ENCODE measurements at places on chromosomes 5 and 9.
A peak's percentile ranks its signal among the peaks of the same experiment; 100 is the strongest.

DNA sequence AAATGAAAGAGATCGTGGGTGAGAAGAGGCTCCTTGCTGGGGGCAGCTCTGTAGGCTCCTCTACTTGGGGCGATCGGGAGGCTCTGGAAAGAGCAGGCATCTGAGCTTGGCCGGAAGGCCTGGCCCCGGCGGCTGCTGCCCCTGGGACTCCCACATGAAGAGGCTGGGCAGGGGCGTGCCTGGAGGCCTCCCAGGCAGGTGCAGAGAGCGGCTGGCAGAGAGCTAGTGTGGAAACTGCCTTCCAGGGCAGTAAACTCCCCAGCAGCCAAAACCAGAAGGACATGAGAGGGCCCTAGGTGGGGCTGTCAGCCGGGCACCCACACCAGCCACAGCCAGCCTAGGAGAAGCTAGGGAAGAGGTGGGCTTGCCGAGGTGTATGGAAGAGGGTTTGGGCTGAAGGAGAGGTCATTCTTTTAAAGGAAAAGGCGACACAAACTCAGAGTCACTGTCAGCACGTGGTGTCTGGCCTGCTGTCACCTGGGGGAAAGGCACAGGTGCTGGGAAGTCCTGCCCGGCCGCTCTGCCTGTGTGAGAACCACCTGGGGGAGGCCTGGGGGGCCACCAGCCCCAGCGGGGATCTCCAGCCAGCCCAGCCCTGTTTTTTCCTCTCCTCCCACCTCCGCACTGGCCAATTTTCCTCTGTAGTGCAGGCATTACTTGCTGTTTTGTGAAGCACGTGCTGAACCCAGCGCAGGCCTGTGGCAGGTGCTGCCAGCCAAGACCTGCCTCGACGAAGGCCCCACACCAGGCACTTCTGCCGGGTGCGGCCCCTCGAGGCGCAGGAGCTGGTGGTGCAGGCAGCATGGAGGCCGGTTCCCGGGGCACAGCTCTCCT, 44.8 kb upstream of the EGFL7 start:
- no peak for DNase-seq

GRCh38 chr9:114539701-114540380, 34.6 kb upstream of the WHRN start:
- DNase-seq = no peak

- no peak for DNase-seq
Measured at GRCh38 chr5:82620957-82621600, 342.9 kb upstream of the RPS23 start.

DNA sequence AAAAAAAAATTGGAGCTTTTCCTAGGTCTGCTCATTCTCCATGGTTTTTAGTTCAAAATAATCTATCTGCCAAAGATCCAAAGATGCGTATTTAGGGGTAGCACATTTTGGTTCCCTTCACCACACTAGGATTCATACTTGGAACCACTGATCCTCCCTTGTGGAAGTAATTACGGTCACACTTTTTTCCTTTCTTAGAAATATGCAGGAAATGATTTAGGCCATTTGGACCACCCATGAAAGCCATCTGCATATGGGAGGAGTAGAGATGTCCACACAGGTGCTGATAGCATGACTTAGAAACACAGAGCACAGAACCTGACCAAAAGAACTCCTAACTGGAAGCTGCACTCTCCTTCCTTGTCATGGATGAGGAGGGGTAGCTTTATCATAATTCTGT, 105.9 kb upstream of the RAI14 start:
- no peak for DNase-seq

DNA sequence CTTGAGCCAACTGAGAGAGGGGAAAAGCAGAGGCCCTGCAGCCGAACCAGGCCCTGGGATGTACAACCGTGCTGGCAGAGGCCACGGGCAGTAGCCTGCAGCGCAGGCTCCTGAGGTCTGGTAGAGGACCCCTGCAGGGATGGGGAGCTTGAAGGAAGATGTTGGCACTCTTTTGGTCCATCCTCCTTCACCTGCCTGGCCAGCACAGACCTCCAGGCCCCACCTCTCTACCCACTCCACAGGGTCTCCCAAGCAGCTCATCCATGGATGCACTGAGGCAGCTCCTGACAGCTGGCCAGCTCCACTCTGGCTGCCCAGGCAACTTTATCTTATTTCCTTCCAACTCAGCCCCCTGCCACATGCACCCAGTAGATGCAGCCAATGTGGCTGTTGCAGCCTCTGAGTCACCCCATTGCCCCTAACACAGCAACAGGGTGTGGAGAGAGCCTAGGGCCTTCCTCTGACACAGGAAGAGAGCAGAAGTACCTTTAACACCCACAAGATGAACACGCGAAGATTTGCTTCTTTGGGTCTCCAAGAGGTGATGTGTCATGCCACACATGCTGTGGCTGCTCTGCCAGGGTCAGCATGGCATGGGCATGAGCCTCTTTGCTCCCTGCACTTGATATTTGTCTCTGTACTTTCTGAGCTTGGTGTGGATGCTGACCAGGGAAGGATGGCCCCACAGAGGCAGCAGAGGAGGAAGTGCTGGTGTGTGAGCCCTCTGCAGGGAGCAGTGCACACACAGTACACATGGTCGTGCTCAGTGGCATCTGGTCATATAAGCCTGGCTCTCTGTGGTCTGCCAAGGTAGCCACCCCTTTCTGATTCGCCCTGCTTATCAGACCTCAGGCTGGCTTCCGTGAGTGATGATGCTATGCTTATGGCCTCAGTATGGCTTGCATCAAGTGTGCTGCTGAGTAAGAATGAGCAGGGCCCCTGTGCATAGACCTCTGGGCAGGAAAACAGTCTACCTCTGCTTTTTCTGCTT, 117.2 kb downstream of the NRG2 start:
- no peak for DNase-seq

DNA sequence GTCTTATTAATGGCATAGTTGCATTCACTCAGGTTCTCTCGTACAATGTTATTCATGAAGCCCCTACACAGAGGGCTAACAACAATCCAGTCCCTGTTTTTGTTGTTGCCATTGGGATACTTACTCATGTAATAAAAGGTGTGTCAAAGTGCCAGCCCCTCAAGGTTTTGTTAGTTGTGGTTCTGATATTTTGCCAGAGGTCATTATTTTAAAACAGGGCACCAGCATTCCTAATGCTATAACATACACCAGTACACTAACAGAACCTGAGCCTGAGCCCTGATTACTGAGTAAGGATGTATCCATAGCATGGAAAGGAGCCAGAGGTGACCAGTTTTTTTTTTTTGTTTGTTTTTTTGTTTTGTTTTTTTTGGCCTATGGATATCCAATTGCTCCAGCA, 50.2 kb downstream of the SMC2 start:
- no peak for DNase-seq

GRCh38 chr5:71582945-71583584, 4.1 kb upstream of the MCCC2 start:
- DNase-seq = no peak

- no peak for DNase-seq
Measured at GRCh38 chr5:160333721-160334120, 21.4 kb upstream of the CCNJL start.

- peak; percentile 43 for DNase-seq
Measured at GRCh38 chr5:61132559-61132958, 29.7 kb downstream of the SMIM15 start.

DNA sequence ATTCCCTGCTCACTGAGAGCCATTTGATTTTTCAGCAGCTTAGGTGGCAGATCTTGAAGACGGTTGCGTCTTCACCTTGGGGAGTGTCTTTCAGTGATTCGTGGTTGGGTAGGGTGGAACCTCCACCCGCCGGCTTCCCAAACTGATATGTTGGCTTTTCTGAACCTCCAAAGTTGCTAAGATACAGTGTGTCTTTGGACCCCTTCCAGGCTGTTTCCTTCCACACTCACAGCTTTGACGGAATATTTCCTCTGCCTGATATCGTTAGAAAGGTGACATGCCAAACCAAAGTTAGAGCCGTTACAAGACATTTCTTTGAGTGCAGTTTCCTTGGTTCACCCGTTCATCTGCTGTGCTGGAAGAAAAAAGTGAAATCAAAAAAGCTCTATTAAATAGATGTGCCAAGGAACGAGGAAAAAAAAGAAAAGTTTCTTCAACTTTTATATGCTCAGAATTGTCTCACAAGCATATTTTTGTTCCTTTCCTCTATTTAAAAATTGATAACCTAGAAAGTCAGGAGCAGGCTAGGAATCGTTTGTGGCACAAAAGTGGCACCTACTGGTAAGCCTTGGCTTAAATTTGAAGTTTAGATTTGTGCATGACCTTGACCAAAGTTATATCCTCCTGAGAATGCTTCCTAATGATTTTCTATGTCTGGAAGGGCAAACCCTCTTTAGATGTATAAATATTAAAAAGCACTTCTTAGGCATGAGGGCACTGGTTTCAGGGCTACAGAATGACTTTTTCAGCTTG, 270.7 kb upstream of the WWC1 start:
- no peak for DNase-seq

DNA sequence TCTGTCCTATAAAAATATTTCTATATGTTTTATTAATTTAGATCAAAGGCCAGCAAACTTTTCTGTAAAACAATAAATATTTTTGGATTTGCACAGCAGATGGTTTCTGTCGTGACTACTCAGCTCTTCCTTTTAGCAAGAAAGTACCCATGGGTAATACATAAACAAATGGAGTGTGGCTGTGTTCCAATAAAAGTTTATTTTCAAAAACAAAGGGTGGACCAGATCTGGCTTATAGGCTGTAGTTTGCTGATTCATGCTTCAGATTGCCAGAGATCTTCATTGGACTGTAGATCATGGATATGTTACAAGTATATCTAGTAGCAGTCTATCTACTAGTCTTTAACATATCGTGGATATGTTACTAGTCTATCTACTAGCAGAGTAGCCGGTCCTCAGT, 590.5 kb downstream of the CSNK1G3 start:
- DNase-seq = no peak

DNA sequence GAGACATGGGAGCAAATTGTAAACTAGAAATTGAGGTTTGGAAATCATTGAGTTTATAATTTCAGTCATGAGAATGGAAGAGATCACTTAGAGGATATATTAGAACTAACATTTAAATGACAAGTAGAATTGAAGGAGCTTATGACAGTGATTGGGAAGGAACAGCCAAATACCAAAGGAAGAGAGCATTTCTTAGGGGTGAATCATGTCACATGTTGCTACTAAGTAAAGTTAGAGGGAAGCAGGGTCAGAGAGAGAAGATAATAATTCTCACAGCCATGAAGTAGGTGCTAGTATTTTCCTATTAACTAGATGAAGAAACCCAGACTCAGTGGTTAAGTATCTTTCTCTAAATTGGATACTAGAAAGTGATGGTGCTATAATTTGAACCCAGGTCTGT, 59.3 kb downstream of the COMMD10 start:
- DNase-seq = peak; percentile 37

GRCh38 chr5:67648201-67648671, 451.6 kb upstream of the CD180 start:
- DNase-seq = no peak

- no peak for DNase-seq
Measured at GRCh38 chr9:72289401-72289800, 75.6 kb downstream of the ZFAND5 start.

- no peak for DNase-seq
Measured at GRCh38 chr5:68087866-68088265, 127.7 kb upstream of the PIK3R1 start.

GRCh38 chr5:150246835-150247234, 42.7 kb downstream of the CAMK2A start:
- no peak for DNase-seq

- DNase-seq = no peak
Measured at GRCh38 chr5:42302186-42302585, 121.1 kb upstream of the GHR start.

- DNase-seq = no peak
Measured at GRCh38 chr5:5900350-5900749, 477.9 kb downstream of the ICE1 start.

DNA sequence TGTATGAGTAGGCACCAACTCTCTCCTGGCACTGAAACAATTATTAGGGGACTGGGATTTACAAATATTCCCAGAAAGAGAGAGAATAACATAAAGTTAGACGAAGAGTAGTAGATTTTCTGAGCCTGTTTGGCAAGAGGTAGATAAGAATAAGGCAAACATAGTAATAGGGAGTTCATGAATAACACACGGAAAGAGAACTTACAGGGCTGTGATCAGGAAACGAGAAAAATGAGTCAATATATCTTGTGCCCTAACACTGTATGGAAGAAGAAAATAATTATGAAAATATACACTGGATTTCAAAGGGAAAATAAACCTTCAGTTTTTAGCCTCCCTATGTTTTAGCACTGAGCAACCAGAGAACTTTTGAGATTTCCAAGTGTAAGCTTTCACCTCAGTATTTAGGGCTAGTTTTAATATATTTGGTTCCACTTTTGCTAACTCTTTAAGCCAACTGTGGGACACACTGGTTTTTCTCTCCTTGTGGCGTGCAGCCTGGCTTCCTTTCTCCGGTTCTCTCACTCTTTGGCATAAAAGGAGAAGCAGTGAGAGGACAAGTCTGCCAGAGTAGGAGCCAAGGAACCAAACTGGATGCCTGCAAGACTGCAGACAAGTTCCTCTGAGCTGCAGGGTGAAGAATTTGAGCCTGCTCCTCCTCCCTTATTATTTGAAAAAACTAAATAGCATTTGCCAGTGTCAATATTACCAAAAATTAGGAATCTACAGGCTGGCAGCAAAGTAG, 6.6 kb upstream of the KCNN2 start:
- DNase-seq = no peak

DNA sequence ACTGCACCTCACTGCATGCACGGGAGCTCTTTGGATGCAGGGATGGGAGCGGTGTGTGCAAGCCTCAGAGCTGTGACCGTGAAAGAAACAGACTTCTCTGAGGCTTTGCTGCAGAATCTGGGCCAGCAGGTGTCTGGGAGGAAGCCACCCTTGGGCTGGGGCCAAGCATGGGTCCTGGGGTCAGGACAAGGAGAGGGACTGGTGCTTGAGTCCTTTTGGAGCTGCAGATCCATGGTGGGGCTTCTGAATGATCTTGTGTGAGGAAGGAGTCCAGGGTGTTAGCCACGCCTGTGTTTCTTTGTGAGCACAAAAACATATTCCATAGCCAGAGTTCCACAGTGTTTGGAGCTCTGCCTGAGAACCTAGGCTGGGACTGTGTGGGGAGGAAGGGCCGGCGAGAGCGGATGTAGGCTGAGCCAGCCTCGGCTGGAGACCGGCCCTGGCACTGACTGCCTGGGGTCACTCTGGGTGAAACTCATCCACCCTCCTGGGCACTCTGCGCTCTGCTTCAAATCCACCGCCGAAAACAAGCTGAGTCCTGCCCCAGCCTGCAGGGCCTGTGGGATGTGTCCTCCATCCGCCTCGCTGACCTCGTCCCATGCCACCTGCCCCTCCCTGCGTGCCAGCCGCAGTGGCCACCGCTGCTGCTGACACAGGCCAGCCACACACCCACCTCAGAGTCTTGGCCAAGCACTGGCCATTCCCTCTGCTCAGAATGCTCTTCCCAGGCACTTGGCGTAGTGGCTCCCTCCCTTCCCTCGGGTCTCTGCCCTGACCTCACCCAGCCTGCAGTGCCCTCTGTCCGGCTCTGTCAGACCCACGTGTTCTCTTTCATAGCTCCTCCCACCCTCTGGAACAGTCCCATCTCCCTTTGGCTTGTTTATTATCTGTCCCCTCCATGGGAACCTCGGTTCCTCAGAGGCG, 26.7 kb downstream of the ERGIC1 start:
- DNase-seq = peak; percentile 36

- DNase-seq = no peak
Measured at GRCh38 chr5:7518947-7519560, 123.1 kb downstream of the ADCY2 start.

DNA sequence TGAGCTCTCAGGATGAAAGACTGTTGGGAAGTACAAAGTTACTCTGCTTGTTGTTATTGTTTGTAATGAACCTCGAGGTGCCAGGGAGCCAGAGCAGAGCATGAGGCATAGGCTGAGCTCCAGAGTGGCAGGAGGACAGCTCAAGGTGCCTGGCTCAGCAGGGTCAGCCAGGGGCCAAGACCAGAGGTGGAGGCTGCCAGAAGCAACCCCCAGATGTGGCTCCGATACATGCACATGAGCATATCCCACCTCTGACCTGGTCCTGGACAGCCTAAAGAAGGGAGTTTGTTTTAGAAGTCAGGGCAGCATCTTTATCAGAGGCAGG, 105.6 kb downstream of the PSD2 start:
- no peak for DNase-seq
